ENCODE measurements at places on chromosomes 2 and 18.
A peak's percentile ranks its signal among the peaks of the same experiment; 100 is the strongest.

DNA sequence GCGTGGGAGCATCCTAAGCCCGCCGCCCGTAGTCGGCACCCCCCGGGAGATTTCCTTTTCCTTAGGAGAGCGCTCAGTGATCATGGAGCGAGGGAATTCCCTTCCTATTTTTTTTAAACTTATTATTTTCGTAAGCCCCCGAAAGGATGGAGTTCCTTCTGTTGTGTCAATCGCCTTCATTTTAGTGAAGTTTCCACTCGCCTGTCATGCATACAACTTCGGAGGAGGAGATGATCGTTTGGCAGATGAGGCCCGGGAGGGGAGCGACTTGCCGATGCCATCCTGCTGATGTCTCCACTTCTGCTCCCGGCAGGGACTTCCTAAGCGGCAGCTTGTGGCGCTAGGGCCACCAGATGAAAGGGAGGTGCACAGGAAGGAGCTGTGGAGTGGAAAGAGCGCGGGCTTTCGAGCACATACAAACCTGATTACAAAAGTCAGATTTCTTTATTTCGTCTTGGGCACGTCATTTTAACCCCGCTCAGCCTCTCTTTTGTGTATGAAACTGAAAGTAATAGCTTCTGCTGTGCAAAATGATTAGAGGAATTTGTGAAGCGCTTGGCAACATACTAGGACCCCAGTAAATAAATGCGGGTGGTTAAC lies at the start of gene ADGRF3:
TSS of gene ADGRF3 (minus strand) at position 336 of the 600 bp plus-strand sequence. CDS start 555 bp downstream, outside the sequence.
- peak; percentile 67 for DNase-seq

DNA sequence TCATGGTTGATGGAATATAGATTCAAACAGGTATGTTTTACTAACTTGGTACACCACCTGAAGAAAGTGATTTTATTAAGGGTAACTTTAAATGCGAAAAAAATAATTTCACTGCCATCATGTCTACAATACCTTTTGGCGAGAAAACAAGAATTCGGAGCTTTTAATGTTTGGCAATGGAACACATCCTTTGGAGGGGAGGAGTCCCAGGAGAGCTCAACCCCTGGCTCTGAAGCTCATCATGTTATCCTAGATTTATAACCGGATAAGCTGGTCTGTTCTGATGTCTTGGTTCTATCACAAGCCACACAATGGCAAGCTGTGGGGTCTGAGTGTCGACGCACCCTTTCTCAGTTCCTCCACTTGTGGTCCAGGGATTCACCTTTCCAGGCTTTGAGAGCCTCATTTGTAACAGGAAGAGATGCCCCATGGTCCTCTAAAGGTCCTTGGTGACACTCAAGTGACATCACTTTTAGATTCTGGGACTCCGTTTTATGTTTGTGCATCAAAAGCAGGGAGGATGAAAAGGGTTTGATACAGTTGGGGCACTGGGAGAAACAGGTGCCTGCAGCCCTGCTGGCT lies 172.7 kb downstream of the BCL2 start:
- no peak for DNase-seq

GRCh38 chr2:100862081-100862480 lies 42.1 kb downstream of the NPAS2 start:
- DNase-seq, result no peak

- DNase-seq, result no peak
These were observed 46.6 kb downstream of the HS6ST1 start for GRCh38 chr2:128271911-128272600.

- DNase-seq, result no peak
These were observed 407.9 kb downstream of the CPS1 start for GRCh38 chr2:210964141-210964764.

DNA sequence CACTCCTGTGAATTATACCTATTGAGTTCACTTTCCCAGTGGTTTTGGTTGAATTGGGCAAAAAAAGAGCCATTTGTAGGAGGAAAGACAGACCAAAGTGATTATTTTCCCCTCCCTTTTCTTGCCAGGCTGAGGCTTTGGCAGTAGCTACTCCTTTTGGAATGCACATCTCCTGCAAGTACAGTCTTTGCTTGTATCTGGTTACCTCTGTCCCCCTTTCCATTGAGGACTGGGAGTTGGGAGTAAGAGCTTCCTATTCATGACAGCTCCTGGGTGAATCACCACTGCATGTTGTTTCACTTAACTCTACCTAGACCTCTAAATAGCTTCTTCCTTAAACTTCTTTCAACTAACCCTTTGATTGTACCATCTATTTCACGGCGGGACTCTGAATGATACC lies 695.3 kb upstream of the ZNF804A start:
- no peak for DNase-seq

- no peak for DNase-seq
These were observed 63.6 kb downstream of the CELF4 start for GRCh38 chr18:37502036-37502435.

DNA sequence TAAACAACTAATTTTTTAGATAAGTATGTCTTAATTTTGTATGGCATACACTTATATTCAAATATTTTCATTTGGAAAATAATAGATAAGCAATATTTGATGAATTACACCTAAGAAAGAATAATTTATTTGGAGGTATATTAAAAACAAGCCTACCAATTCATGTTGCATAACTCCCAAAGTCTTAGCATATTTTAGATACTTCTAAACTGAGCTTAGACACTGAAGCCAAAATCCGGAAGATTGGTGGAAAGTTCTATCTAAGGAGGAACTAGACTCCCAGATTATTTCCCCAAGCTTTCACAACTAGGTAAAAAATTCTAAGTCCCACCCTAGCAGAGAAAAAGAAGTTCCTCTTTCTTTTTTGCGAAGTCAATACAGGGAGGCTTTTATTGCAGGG lies 221.0 kb upstream of the MMADHC start:
- DNase-seq, result no peak

GRCh38 chr2:152743002-152743401 lies 24.6 kb downstream of the ARL6IP6 start:
- no peak for DNase-seq

GRCh38 chr2:154256136-154256535 lies 384.4 kb downstream of the GALNT13 start:
- DNase-seq, result no peak
